Esophagus squamous epithelium (tissue), 5 donors: ENCODE measurements at places on chromosomes 3 and 15.
A peak's percentile ranks its signal among the peaks of the same experiment; 100 is the strongest.

GRCh38 chr3:143412084-143412483 is 292.5 kb downstream of the CHST2 start:
- H3K27me3 ChIP-seq, result no peaks in the 10 kb centered on the region
- no peak overlapping the region for H3K27ac ChIP-seq

- no peaks in the 10 kb centered on the region for H3K27me3 ChIP-seq
- H3K4me3 ChIP-seq, result no peak overlapping the region
- peaks cover 17% of the 10 kb centered on the region for H3K4me1 ChIP-seq
Observed at GRCh38 chr15:64527263-64527984, 67.0 kb downstream of the ZNF609 start.

DNA sequence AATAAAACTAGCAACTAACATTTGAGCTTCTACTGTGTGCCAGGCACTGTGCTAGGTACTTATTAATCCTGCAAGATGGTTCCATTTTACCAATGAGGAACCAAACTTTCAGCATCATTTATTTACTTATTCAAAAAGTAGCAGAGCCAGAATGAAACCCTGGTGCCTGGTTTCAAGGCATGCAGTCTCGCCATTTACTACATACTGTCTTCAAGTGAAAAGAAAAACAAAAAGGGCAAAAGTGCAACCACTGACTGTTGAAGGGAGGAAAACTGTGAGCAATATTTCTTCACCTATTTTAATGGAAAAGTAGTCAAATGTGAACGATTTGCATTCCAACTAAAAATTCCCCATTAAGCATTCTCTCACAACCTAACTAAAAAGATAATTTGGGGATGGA is 8.7 kb downstream of the DCUN1D1 start:
- no peak overlapping the region for H3K27ac ChIP-seq
- H3K4me1 ChIP-seq, result peaks cover 9% of the 10 kb centered on the region
- H3K36me3 ChIP-seq, result no peaks in the 10 kb centered on the region
- DNase-seq, result no peak

GRCh38 chr15:98671060-98672008 is 23.0 kb downstream of the IGF1R start:
- H3K27me3 ChIP-seq, result no peaks in the 10 kb centered on the region
- H3K36me3 ChIP-seq, result no peaks in the 10 kb centered on the region
- peaks cover 65% of the 10 kb centered on the region for H3K4me1 ChIP-seq
- H3K27ac ChIP-seq, result peak overlapping the region; percentile 78

GRCh38 chr3:60178931-60179653 is 1072.2 kb downstream of the FHIT start:
- H3K27me3 ChIP-seq, result no peaks in the 10 kb centered on the region
- no peak overlapping the region for H3K27ac ChIP-seq
- no peaks in the 10 kb centered on the region for H3K36me3 ChIP-seq
- no peaks in the 10 kb centered on the region for H3K4me1 ChIP-seq
- DNase-seq, result no peak
- no peak overlapping the region for H3K4me3 ChIP-seq

DNA sequence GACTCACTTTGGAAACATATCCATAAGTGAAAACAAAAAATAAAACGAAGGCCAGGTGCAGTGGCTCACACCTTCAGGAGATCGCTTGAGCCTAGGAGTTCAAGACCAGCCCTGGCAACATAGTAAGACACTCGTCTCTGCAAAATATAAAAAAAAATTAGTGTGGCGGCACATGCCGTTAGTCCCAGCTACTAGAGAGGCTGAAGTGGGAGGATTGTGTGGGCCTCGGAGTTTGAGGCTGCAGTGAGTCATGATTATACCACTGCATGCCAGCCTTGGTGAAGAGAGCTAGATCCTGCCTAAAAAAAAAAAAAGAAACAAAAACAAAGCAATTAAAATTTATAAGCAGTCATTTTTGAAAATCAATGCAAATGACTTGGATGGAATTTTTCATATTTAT is 54.7 kb upstream of the NANOGP8 start:
- H3K4me1 ChIP-seq, result peaks cover 8% of the 10 kb centered on the region
- H3K27ac ChIP-seq, result no peak overlapping the region
- no peaks in the 10 kb centered on the region for H3K27me3 ChIP-seq
- no peaks in the 10 kb centered on the region for H3K36me3 ChIP-seq
- DNase-seq, result no peak
- H3K4me3 ChIP-seq, result no peak overlapping the region

GRCh38 chr3:127697551-127698240 is 24.9 kb downstream of the ABTB1 start:
- DNase-seq, result peak; percentile 29
- H3K36me3 ChIP-seq, result peaks cover 45% of the 10 kb centered on the region
- H3K4me1 ChIP-seq, result peaks cover 14% of the 10 kb centered on the region
- no peaks in the 10 kb centered on the region for H3K27me3 ChIP-seq
- peak overlapping the region; percentile 26 for H3K4me3 ChIP-seq

DNA sequence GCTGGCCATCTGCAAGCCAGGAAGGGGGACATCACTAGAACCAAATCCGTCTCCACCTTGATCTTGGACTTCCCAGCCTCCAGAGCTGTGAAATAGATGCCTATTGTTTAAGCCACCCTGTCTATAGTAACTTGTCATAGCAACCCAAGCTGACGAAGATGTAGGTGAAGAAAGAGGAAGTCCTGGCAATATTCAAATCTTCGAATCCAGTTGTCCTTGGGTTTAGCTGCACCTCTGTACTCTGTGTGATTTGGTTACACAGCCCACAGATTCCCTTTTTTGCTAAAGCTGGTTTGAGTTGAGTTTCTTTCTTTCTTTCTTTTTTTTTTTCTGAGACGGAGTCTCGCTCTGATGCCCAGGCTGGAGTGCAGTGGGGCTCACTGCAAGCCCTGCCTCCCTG is 68.0 kb upstream of the XCR1 start:
- H3K36me3 ChIP-seq, result no peaks in the 10 kb centered on the region
- H3K4me1 ChIP-seq, result peaks cover 7% of the 10 kb centered on the region
- H3K27me3 ChIP-seq, result peaks cover 11% of the 10 kb centered on the region
- no peak overlapping the region for H3K4me3 ChIP-seq
- no peak for DNase-seq
- no peak overlapping the region for H3K27ac ChIP-seq

GRCh38 chr3:15384510-15385237 is 42.7 kb downstream of the METTL6 start:
- H3K36me3 ChIP-seq, result no peaks in the 10 kb centered on the region
- no peaks in the 10 kb centered on the region for H3K4me1 ChIP-seq
- no peak overlapping the region for H3K27ac ChIP-seq
- H3K27me3 ChIP-seq, result no peaks in the 10 kb centered on the region

DNA sequence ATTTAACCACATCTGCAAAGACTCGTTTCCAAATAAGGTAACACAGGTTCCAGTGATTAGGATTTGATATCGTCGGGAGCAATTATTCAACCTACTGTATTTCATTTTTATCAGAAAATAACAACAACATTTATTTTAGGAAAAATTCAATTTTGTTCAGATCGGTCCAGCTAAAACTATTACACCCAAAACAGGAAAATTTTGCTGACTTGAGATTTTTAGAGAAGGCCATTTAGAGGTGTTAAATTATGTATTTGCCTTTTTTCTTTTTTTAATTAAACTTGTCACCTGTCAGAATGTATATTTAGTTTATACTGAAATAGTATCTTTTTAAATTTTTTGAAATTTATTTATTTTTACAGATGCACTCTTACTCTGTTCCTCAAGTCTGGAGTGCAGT is 81.3 kb downstream of the ARHGAP31 start:
- H3K27ac ChIP-seq, result no peak overlapping the region
- H3K36me3 ChIP-seq, result no peaks in the 10 kb centered on the region
- no peaks in the 10 kb centered on the region for H3K27me3 ChIP-seq
- H3K4me3 ChIP-seq, result no peak overlapping the region
- DNase-seq, result no peak
- H3K4me1 ChIP-seq, result no peaks in the 10 kb centered on the region

GRCh38 chr3:193465992-193466608 is 87.5 kb upstream of the ATP13A5 start:
- no peaks in the 10 kb centered on the region for H3K27me3 ChIP-seq
- H3K36me3 ChIP-seq, result no peaks in the 10 kb centered on the region
- no peak for DNase-seq
- H3K4me1 ChIP-seq, result no peaks in the 10 kb centered on the region

DNA sequence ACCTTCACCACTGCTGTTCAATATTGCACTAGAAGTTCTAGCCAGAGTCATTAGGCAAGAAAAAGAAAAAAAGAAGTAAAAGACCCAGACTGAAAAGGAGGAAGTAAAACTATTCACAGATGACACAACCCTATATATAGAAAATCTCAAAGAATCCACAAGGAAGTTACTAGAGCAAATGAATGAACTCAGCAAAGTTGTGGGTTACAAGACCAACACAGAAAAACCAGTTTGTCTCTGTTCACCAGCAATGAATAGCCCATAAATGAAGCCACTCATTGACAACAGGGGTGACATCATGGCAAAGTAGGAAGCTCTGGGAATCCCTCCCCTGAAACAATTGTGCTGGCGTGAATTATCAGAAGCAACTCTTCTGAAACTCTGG is 4.6 kb downstream of the CFAP100 start:
- H3K4me3 ChIP-seq, result no peak overlapping the region
- DNase-seq, result no peak
- H3K4me1 ChIP-seq, result peaks cover 22% of the 10 kb centered on the region
- H3K27ac ChIP-seq, result no peak overlapping the region
- no peaks in the 10 kb centered on the region for H3K27me3 ChIP-seq
